ENCODE measurements at places on chromosomes 5 and 9.

DNA sequence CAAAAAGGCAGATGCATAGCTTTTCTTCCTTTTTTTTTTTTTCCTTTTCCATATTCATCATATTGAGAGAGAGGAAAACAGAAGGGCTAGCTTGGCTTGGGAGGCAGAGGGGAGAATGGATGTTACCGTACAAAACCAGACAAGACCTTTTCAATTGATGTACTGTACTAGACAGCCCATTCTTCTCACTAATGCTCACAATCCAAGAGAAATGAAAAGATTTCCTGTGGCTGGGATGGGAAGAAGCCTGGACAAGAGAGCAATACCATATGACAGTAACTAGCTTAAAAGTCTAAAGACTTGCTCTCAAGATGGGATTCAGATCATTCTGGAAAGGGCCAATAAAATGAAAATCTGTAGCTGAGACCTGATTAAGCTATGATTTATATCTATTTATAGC is 3.4 kb downstream of the CEMIP2 start:
- no peak for DNase-seq

DNA sequence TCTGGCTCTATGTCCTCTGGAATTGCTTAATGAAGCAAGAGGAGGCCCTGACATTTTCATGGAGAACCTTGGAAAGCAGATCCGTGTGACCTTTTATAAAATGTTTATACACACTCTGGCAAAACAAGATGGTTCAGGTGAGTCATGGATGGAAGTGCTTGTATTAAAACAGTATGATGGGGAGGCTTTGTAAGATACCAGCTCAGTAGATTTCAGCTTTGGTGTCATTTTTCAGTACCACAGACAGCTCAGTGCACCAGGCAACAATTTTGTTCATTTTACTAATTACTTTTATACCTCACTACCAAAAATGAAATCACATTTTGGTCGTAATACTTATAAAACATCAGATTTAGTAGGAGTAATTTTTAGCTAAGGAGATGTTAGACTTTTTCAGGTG is 5.2 kb downstream of the KCNN2 start:
- DNase-seq, result no peak

GRCh38 chr5:95934207-95934804 is 27.3 kb downstream of the ELL2 start:
- no peak for DNase-seq

DNA sequence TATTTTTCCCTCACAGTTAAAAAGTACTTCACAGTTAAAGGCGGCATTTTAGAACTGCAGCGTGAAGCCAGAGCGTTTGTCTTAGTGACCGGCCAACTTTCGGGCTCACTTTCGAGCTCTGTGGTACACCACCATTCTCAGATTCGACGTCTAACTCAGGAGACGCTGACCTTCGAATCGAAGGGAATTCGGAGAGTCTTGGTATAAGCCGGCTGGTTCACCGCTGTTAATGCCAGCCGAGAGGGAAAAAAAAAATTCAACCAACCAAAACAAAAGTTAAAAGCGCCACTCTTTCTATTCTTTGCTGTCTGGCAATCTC is 544 bp upstream of the SNX24 start:
- no peak for DNase-seq

Measured in WTC11 (cell line).